NCI-H1930 (cell line): ENCODE measurements at places on chromosomes 12 and 14.

- DNase-seq = no peak
Observed at GRCh38 chr12:103855896-103856657, 15.0 kb upstream of the NT5DC3 start.

DNA sequence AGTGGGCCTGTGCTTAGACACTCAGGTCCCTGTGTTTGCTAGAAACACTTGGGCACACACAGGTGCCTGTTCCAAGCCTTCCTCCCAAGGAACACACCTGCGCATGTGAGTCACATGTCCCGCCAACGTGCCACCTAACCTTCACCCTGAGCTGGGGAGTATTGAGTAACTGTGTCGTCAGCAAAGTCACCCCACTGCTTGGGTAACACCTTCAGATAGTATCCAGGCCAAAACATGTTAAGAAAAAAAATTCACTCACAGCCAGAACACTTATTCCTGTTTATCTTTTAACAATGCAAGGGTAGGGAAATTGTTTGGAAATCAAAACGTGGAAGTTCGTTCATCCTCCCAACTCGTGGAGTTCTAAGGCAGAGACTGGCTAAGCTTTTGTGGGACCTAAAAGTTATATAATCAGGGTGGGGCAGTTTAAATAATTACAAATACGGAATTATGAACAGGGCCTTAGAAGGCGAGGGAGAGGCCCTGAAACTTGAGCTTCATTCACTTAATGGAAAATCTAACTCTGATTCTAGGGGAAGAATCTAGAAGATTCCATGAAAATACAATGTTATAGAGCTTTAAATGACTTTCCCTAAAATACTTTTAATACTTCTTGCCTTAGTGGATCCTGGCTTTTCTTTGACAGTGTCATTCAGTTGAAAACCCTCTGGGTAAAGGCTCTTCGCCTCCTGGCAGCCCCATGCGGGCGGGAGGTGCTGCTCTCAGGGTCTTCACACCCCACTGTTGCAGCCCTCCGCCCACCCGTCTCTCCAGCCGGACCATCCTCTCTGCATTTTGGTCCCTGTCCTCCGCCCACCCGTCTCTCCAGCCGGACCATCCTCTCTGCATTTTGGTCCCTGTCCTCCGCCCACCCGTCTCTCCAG, 30.3 kb upstream of the ADIPOR2 start:
- DNase-seq = no peak

DNA sequence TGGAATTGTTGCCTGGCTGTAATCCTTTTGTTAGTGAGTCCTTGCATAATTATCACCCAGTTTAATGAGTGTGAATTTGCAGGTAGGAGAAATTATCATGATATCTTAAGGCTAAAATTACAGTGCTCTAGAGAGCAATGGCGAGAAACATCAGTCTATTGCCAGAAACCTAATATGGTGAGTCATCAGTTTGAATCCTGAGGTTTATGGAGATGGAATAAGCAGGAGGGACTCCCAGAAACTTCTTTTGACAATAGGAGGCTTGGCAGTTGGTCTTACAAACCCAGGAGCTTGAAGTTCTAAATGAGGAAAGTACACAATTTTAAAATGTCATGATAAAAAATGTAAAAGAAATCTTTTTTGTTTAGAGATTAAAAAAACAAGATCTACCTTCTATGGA, 31.5 kb upstream of the CRADD start:
- no peak for DNase-seq

GRCh38 chr12:116143909-116144308, 133.6 kb downstream of the MED13L start:
- no peak for DNase-seq

- peak; percentile 83 for DNase-seq
Observed at GRCh38 chr12:129550353-129550752, 353.5 kb downstream of the TMEM132D start.

DNA sequence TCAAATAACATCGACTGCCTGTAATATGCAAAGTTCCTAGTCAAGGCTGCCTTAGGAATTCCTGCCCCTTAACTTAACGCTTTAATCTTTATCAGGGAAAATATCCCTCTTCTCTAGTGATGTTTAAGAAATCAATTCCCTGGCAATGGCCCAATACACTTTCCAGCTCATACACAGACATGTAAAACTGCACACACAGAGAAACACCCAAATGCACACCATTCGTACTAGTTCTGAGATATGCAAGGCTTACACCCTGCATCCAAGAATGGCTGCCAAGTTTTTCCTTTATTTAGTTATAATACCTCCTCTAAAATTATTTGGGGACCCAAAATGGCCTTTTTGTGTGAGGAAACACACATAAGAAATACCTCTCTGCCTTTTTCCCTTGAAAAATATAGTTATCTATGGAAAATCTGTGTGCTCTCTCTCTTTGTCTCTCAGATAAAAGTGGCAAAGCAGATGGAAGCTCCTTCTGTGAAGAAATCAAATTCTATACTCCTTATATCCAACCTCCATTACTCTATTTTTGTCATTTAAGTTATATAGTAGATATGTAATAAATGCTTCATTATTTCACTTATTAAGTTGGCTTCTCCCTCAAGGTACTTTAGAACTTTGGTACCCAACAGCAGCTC, 120.0 kb upstream of the MDM1 start:
- DNase-seq = no peak

DNA sequence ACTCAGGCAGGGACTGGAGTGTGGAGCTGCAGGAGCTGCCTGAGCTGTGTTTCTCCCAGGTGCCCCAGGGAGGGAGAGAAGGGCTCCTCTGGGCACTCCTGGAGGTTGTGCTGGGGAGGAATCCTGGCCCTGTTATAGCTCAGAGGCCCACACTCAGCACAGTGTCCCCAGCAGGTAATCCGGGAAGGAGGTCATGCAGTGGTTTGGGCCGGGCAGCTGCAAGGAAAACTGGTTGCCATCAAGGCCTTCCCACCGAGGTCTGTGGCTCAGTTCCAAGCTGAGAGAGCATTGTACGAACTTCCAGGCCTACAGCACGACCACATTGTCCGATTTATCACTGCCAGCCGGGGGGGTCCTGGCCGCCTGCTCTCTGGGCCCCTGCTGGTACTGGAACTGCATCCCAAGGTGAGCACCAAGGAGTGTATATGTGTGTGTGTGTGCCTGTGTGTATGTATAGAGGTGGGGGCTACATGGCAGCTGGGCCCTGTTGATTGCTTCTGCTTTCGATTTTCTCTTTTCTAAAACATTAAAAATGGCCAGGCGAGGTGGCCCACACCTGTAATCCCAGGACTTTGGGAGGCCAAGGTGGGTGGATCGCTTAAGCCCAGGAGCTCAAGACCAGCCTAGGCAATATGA, 2.0 kb downstream of the AMHR2 start:
- DNase-seq = no peak

DNA sequence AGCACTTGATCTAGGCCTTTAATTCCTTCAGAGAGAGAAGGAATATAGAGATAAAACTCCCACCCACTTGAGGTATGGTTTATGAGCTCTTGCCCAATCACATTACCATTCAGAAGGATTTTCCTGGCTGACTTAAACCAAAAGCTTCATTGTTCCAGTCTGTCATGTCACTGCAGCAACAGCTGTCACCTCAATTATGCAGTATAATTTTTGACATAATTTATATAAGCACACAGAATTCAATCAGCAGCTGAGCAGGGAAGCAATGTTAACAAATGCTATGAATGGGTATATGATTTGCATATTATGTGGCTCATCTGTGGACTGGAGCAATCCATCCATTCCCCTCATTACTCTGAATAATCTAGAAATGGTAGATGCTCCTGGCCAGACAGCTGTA, 40.3 kb downstream of the CBX5 start:
- DNase-seq = no peak

DNA sequence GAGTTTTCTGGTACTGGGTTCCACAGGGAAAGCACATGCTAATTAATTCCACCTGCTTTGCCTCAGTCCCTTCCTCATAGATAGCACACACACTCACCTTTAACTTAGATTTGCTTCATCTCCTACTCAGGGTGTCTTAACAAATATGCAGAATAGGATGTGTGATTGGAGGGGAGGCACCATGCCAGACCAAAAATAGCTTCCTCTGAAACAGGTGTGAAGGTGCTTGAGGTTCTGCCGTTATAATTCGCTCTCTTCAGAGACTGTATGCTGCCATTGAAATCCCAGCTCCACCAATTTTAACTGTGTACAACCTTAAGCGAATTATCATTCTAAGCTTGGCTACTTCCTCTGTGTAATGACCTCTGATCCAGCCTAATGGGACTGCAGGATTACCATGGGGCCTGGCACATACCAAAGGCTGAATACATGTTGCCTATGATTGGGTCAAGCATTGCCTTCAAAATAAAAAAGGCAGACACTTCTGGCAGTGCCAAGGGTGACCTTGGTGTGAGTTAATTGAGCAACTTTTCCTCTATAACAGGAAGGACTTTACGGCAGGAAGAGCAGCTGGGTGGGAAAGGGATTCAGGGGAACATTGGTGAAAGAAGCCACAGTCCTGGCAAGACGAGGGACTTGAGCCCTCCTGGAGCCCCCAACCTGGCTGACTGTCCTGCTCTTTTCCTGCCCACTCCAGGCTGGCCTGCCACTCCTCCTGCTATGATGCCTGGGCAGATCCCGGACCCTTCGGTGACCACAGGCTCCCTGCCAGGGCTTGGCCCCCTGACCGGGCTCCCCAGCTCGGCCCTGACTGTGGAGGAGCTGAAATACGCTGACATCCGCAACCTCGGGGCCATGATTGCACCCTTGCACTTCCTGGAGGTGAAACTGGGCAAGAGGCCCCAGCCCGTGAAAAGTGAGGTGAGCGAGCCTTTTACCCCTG, 9.7 kb downstream of the JDP2 start:
- DNase-seq = no peak

GRCh38 chr12:1346126-1346525, 248.3 kb downstream of the FBXL14 start:
- no peak for DNase-seq

- peak; percentile 32 for DNase-seq
Observed at GRCh38 chr14:97267509-97267908, 470.3 kb downstream of the VRK1 start.

DNA sequence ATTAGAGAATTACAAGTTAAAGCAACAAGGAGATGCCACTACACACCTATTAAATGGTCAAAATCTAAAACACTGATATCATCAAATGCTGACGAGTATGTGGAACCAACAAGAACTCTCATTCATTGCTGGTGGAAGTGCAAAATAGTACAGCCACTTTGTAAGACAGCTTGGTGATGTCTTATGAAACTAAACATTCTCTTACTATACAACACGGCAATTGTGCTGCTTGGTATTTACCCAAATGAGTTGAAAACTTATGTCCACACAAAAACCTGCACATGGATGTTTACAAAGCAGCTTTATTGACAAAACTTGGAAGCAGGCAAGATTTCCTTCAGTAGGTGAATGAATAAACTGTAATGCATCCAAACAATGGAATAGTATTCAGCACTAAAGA, 3.2 kb downstream of the TMBIM4 start:
- DNase-seq = no peak

- no peak for DNase-seq
Observed at GRCh38 chr12:115103884-115104883, 420.2 kb upstream of the TBX3 start.

GRCh38 chr12:42056130-42056529, 88.5 kb downstream of the GXYLT1 start:
- no peak for DNase-seq

- DNase-seq = no peak
Observed at GRCh38 chr14:72651714-72652113, 242.2 kb downstream of the DPF3 start.

DNA sequence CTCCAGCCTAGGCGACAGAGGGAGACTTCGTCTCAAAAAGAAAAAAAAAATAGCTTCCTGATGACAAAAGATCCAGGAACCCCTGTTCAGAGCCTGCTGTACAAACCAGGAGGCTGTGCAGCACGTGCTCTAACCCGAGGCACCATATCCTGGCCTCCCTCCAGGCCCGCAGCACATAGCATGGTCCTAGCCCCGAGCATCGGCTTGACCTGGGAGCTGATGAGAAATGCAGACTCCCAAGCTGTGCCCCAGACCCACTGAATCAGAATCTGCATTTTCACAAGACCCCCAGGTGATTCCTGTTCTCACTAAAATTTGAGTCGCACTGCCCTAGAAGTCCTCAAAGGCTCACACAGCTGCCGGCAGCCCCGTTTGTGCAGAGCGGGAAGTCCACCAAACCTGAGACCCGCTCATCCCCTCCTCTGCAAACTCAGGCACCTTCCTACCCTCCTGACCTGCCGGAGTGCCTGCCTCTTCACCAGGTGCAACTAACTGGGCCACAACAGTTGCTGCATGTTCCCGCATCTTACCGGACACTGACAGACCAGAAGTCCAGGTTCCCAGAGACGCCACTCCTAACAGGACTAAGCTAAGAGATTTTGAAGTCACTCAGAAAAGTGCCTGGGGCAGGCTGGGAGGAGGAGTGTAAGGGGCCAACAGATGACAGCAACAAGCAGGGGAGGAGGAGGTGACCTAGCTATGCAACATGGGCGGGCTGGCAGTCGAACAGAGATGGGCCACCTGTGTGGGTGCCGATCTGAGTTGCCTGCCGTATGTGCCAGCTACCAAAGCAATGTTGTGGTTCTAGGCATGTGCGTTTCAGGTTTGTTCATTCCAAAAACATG, 24.0 kb upstream of the RIN3 start:
- DNase-seq = no peak

DNA sequence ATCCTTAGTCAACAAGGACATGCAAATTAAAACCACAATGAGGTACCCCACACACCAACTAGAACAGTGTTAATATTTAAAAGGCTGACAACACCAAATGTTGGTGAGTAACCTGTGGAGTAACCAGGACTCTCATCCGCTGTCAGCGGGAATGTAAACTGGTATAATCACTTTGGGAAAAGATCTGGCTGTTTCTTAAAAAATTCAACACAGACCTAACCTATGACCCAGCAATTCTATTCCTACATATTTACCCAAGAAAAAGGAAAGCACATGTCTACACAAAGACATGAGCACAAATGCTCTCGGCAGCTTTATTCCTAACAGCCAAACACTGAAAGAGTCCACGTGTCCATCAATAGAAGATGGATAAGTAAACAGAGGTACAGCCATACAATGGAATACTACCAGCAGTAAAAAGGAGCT, 26.6 kb downstream of the NRDE2 start:
- no peak for DNase-seq

- DNase-seq = no peak
Observed at GRCh38 chr12:12533238-12533829, 29.3 kb downstream of the DUSP16 start.

- DNase-seq = no peak
Observed at GRCh38 chr14:103125098-103126070, 2.1 kb downstream of the TNFAIP2 start.

DNA sequence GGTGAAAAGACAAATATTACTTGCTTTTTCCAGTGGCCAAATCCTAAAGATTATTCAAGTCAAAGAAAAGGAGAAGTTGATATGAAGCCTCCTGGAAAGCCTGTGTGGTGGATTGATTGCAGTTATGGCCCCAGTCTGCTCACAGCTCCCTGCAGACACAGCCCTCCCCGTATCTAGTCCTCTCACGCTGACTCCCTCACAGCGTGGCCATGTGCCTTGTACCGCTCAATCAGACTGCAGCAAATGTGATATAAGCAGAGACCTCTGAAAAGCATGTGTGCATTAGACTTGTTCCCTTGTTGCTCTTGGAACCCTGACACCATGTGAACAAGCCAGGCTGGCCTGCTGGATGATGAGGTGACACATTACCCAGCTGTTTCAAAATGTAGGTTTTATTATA, 398.0 kb upstream of the GARIN6 start:
- DNase-seq = no peak

- no peak for DNase-seq
Observed at GRCh38 chr12:52130711-52131110, 51.2 kb downstream of the SMIM41 start.
